ENCODE measurements at places on chromosomes 1 and 21.

GRCh38 chr1:24027838-24028468, 47.8 kb upstream of the SRSF10 start:
- no peak for DNase-seq

DNA sequence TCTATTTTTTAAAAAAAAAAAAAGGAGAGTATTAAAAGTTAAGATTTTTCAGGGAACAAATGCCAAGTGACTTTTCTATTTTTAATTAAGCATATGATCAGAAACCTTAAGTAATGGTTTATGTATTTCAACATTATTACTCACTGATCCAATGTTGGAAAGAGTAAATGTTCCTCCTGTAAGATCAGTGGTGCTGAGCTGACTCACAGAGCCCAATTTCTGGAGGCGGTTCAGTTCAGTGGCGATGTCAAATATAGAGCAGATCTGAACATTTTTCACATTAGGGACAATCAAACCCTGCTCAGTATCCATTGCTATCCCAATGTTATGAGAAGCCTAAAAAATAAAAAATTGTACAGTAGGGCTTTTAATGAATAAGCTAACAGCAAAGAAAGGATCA, 28.2 kb upstream of the LRRC39 start:
- no peak for DNase-seq

DNA sequence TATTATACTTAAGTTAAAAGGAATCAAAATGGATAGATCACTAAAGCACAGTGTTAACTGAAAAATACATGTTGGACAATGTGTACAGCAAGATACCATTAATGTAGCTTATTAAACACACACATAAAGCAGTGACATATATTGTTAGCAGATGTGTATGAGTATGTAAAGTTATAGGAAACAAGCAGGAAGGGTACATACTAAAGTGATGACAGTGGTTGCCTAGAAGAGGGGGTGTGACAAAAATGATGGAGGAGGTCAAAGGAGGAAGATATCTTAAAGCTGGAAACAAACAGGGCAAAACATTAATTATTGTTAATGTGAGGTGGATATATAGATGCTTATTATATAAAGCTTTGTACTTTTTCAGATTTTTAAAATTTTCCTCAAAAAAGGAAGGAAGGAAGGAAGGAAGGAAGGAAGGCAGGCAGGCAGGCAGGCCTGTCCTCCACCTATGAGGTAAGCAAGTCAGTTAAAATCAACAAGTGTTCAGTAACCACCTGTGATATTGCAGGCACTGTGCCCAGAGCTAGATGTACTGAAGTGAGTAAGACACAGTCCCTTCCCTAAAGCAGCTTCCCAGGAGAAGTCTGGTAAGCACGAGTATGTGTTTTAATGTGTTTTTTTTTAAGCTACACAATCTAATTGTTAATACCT, 252.9 kb upstream of the NR5A2 start:
- no peak for DNase-seq

DNA sequence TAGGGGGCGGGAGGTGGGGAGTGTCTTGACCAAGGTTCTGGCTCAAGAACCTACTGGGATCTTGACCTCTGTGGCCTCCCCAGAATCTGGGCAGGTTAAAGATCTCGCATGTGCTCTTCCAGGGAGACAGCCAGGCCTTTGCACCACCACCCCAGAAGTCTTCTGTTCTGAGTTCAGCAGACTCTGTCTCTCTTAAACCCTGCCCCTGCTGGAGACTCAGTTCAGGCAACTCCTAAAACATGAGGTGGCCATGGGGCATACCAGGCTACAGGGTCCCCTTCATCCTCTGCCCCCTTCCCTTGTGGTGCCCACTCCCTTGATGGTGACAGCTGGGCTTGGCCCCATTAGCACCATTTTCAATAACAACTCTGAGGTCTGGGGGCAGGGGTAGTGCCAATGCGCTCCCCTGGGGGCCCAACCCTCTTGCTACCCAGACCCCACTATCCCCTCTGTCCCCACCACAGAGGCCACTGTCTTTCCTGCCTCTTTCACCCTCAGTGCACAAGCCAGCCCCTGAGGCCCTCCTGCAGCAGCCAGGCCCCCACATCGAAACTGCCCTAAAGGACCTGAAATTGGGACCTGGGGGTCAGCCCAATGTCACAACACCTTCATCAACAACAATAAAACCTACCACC, 132.7 kb upstream of the RUNX3 start:
- no peak for DNase-seq

DNA sequence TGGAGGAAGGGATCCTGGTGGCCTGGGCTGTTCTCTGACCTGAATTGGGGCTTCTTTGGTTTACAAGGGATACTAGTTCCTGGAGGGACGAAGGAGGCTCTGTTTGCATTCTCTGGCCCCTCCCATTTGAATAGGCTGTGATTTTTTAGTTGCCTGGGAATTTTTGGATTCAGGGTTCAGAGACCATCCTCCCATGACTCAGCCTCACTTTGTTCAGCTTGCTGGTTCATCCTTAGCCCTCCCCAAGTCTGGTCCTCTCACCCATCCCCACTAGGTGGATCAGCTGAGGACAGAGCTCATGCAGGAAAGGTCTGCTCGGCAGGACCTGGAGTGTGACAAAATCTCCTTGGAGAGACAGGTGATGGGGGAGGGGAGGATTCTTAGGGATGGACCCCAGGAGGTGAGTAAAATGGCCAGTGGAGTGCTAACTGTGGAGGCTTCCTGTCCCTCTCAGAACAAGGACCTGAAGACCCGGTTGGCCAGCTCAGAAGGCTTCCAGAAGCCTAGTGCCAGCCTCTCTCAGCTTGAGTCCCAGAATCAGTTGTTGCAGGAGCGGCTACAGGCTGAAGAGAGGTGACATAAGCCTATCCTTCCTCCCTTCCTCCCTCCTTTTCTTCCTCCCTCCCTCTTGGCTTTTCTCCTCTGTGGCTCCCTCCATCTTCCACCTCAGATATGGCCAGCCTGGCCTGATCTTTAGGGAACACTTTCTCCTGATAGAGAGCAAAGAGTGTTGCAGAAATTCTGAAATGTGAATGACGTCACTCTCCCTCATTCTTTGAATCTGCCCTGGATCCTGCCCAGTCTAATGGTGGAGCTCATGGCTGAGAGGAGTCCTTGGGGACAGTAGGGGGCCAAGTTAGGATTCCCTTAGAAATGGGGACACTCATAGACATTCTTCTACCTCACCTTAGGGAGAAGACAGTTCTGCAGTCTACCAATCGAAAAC, 4.5 kb upstream of the TUFT1 start:
- DNase-seq = no peak

DNA sequence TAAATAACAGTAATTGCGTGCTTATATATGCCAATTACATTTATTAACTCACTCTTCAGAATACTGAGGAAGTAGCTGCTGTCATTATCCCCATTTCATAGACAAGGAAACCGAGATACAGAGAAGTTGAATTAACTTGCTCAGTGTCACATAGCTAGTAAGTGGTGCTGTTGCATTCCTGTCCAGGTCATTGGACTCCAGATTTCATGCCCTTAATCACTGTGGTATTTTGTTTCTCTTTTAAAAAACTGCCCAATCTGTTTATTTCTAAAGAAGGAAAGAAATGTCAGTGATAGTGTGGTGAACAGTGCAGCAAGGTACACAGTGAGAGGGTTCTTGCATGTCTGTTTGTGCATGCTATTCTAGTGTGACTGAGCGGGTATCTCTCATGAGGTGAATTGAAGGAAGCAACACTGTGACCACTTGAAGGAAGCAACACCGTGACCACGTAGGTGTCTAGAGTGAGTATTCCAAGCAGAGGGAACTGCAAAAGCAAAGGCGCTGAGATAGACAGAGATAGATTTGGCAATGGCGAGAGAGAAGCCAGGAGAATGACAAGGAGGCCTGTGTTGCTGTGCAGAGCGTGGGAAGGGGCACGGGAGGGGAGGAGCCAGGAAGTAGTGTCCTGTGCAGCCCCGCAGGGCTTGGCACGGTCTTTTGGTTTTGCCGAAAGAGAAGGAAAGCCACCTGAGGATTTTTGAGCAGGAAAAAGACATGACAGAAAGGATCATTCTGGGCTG, 95.9 kb downstream of the CAMTA1 start:
- DNase-seq = peak; percentile 66

DNA sequence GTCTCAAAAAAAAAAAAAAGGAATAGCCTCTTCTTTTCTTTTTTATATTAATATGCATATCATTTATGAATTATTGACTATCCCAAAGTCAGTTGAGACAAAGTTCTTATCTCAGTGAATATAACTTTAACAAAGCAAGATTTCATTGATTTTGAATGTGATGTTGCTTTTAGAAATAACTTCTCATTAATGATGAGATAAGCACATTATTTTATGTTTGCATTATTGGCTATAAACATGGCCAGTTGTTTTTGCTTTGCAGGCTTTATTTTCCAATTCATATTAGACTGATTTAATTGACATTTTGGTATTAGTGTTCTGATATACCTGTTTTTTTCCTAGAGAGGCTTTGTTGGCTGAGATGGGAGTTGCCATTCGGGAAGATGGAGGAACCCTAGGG, 81.3 kb downstream of the KIF1B start:
- DNase-seq = no peak

- no peak for DNase-seq
Measured at GRCh38 chr1:43152866-43153265, 19.2 kb downstream of the EBNA1BP2 start.

DNA sequence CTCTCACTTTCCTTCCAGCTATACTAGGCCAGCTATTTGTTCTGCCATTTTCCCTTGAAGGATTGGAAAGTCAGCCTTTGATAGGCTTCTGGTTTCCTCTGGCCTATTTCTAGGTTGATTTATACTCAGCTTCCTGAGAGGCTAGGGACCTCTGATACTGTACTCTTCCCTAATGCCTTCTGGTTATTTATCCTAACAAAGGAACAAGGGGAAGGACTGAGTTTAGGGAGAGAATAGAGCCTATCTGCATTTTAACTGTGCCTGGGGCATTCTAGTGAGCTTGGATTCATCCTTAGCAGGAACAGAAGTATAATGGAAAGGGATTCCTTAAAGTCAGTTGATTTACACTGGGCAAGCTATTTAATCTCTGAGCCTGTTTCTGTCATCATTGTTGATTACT, 11.8 kb upstream of the TMEM39B start:
- no peak for DNase-seq

DNA sequence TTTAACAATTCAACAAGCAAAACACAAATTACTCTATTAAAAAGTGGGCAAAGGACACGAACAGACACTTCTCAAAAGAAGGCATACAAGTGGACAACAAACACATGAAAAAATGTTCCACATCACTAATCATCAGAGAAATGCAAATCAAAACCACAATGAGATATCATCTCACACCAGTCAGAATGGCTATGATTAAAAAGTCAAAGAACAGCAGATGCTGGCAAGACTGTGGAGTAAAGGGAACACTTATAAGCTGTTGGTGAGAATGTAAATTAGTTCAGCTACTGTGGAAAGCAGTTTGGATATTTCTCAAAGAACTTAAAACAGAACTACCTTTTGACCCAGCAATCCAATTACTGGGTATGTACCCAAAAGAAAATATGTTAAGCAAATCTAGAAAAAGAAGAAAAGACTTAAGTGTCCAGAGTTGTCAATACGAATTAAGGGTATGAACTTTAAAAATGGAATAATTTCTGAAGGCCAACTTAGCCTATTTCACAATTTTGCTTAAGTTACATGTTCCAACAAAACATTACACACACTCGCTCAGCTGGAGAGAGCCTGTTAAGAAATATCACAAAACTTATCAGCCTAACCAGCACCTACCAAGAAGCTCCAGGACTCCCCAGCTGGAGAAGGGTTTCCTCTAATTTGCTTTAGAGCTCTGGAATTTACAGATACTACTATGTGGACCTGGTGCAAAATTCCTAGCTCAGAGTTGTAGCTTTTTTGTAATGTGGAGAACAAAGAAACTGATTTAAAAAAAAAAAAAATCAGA, 232.1 kb downstream of the DUSP10 start:
- DNase-seq = no peak

DNA sequence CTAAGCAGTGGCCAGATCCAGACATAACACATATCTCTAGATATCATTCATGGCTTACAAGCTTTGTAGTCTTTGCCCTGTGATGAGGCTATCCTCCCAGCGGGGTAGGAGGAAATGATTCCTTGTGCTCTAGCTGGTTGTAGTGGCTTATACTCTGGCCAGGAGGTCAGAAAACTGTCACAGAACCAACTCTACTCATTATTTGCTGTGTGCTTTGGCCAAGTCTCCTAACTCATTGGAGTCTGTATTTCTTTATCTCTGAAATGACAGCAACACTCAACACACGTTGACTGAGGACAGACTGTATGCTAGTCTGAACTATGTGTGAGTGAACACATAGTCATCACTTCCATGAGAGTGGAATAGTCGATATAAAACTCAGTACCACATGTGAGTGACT, 116.7 kb upstream of the F3 start:
- DNase-seq = no peak

GRCh38 chr21:25370311-25370744, 237.0 kb downstream of the MRPL39 start:
- no peak for DNase-seq
